ENCODE measurements at places on chromosomes 3 and 15.

DNA sequence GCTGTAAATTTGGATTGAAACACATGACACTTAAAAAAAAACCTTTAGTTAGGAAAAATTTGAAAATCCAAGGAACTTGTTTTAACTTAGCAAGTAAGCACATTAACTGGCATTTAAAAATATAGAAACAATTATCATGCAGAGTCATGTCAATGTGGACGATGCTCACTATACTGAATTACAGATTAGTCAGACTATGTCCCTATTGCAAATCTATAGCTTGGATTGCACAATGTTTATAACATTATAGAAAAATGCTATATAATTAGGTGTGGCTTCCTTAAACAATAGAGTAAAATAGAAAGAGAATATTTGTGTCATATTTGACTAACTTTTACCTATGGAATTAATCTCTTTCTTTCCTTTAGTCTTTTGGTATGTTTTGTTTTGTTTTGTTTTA is 48.4 kb upstream of the TUSC7 start:
- no peak for DNase-seq

DNA sequence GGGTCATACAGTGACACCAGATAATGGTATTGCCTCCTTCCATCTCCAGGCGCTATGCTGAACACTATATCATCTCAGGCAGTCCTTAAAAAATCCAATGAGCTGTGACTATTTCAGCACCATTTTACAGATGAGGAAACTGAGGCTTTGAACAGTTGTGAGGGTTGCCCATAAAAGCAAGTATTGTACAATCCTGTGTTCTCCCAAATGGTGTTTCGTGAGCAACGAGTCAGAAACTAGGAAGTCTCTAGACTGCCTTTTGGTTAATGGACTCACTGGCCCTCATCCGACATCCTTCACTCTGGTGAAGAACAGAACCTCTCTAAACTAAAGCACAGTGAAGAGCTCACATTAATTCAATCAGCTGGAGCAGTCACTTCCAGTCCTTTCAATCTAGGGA is 61.8 kb downstream of the ATP8B4 start:
- no peak for DNase-seq

DNA sequence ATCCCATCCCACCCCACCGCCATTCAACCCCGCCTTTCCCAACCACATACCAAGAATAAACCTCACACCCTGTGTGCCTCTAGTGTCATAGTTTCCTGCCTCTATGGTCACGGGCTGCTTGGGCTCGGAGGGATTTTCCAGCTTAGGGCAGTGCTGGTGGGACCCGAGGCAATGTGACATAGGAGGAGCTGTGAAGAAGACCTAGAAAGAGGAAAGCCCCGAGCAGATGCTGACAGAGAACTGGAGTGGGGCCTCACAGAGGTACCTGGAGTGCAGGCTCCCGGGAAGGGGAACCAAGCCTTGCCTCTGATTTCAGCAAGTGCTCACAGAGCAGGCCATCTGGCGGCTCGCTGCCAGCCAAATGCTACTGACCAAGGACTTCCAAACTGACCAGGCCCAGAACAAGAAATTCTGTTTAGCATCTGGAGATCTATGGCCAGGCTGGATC is 27.5 kb downstream of the BHLHE40 start:
- peak; percentile 28 for DNase-seq

DNA sequence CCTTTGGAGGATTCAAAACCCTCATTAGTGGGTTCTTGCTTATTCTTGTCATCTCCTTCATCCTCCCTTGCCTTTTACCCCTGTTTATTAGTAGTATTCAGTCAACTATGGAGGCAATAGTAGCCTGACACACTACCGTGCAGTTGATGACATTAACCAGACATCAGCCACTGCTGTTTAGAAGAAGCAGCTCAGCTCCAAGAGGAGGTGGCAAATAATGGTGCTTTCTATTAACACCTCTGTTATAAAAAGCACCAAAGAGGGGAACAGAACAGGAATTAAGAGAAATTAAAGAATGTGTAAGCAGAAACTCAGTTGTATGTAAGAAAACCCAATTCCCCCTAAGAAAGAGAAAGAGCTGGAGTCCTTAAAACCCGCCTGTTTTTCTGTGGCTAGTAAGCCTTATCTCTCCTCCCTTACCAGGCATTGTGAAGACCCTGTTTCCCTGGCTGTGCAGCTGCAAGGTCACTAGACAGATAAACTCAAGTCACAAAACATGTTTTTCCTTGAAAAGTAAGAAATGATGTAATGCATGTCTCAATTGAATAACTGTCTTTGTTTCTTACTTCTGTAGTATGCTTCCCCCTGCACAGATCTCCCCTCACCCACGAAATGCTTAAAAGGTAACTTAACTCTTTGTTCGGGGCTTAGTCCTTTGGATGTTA is 21.2 kb downstream of the CCR4 start:
- DNase-seq, result no peak

- no peak for DNase-seq
These were observed 144.2 kb upstream of the SNTN start for GRCh38 chr3:63508305-63508704.

DNA sequence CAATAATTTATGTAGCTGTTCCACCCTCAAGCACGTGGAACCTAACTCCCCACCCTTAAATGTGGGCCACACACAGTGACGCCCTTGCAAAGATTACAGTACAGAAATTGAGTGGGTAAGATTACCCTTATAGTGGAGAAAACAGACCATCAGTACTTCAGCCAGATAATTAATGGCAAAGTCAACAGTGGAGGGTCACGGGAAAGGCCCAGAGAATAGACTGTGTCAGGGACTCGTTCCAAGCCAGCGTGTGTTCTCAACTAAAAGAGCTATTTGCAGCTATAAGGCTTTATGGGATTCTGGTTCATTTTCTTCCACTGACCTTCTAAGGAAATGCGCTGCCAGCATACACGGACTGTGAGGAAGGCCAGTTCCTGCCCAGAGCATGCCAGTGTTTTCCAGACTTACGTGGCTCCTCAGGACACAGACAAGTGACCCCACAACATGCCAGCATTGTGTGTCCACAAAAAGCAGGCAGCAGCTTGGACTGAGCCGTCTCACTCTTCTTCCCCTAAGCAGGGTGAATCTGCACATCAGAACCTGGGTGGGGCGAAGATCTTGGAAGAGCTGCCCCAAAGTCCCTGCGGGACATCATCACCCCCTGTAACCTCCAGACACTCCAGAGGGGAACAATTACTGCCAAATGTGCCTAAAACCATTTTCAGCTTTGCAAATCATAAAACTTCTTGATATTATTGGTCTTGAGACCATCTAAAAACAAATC is 428.5 kb downstream of the OCA2 start:
- no peak for DNase-seq

- DNase-seq, result no peak
These were observed 66.0 kb downstream of the TLE3 start for GRCh38 chr15:70031713-70032112.

DNA sequence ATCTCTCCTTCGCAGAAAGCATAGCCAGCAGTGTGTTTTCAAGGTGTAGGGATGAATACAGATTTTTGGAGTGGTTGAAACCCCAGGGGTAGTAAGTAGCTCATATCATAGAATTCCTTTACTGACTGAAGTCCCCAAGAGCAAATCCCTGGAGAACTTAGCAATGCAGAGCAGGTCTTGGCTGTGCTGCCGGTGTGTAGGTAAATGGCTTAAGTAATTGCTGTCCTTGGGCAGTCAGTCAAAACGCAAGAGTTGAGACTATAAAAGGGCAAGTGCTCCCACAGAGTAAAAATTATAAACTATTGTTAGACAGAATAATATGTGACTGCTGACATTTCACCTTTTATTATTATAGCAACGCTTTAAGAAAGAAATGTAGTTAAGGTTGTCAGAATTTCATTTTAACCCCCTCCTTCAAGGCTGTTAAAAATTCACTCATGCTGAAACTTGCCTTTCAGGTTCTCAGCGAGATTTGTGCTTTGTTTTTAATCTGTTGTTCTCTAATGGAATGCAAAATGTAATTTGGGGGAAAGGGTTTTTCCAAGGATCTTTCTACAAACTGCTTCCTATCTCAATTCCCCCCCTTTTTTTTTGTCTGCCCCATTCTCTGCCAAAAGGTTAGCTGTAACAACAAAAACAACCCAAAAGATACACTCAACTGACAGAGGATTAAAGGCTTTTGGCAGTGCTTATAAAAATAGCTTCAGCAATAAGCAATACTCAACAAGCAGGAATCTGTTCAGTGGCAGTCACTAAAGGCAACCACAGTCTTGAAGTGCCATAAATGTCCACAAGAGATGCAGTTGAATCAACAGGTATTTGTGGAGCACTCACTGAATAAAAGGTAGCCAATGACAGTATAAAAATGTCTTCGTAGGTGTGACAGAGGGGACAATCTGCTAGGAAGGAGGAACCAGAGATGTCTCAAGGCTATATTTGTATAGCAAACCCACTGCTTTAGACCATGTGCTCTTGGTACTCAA is 105.3 kb downstream of the THRB start:
- no peak for DNase-seq

Measured in activated CD8-positive, alpha-beta memory T cell treated with anti-CD3 and anti-CD28 coated beads for 1 hour (primary cell).